Stimulated activated CD4-positive, alpha-beta T cell treated with anti-CD3 and anti-CD28 coated beads, Interleukin-1b, Interleukin-23, amount 100 ng/mL, for 1 hour (primary cell): ENCODE measurements at places on chromosomes 1 and 21.

DNA sequence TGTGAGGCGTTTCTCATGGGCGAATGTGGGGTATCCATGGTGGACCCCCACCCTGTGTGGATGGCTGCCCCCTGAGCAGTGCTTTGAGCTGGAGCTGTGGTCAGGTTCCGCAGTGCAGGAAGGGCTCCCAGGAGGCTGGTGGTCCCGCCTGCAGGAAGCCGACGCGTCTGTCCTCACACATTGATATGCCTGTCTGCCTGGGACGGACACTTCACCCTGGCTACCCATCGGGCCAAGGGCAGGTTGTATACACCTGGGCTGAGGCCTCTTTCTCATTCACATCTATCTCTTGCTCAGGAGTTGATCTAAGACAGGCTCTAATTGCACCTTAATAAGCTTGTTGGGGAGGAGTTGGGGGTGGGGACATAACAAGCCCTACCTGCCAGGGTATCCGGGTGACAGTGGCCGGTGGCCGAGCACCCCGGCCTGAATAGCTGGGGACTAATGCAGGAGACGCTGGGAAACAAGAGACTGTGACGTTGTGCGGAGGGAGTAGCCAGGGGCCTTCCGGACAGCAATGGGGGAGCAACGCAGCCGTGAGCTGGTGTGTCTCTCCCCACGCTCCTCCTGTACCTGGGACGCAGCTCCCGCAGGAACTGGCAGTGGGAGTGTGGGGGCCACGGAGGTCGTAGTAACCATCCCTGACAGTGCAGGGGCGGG is 21.7 kb downstream of the PDXK start:
- no peak for DNase-seq

DNA sequence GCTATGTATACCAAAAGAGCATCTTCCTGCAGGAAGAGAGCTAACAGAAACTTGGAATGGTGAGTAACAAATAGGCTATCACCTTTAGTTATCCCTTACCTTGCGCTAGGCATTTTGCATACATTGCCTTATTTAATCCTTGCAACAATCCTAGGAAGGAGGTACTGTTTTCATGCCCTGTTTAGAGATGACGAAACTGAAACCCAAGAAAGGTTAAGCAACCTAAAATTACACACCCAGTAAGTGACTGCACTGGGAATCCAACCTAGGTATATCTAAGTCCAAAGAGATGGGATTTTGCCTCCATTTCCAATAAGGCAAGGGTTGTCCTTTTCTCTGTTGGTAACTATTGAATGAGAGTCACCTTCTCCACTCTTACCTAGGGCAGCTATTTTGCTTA is 144.5 kb downstream of the TM2D1 start:
- no peak for DNase-seq

- no peak for DNase-seq
These were observed 13.1 kb downstream of the PTPN22 start for GRCh38 chr1:113858418-113858817.

DNA sequence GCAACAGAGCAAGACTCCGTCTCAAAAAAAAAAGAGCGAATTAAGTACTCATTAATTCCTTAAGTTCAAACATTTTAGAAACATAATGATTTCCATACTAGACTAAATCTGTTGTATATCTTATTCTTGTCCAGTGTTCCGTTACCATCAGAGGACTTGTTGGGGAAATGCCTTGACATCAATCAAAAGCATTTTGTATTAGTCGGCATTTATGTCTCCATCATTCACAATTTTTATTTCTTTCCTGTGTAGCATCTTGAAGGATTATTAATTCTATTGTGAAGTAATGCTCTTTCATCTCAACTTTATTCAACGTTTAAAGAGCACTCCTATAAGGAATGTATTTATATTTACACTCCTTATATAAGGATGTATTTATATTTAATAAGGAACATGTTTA is 82.9 kb upstream of the QSOX1 start:
- no peak for DNase-seq

GRCh38 chr21:39094847-39095579 is 88.2 kb downstream of the PSMG1 start:
- DNase-seq: no peak

DNA sequence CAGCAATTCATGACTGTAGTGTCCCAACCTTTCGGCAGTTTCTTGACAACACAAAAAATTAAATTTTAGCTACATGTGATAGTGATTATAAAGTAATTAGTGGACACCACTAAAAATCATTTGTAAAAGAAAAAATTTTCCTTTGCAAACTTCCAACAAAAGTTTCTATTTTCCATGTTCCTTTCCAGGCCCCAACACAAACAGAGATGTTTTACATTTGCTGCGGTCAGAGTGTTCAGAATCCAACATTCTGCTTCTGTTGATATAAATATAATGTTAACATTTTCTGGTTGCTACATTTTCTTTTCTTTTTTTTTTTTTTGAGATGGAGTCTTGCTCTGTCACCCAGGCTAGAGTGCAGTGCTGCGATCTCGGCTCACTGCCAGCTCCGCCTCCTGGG is 54.9 kb upstream of the WLS start:
- no peak for DNase-seq

DNA sequence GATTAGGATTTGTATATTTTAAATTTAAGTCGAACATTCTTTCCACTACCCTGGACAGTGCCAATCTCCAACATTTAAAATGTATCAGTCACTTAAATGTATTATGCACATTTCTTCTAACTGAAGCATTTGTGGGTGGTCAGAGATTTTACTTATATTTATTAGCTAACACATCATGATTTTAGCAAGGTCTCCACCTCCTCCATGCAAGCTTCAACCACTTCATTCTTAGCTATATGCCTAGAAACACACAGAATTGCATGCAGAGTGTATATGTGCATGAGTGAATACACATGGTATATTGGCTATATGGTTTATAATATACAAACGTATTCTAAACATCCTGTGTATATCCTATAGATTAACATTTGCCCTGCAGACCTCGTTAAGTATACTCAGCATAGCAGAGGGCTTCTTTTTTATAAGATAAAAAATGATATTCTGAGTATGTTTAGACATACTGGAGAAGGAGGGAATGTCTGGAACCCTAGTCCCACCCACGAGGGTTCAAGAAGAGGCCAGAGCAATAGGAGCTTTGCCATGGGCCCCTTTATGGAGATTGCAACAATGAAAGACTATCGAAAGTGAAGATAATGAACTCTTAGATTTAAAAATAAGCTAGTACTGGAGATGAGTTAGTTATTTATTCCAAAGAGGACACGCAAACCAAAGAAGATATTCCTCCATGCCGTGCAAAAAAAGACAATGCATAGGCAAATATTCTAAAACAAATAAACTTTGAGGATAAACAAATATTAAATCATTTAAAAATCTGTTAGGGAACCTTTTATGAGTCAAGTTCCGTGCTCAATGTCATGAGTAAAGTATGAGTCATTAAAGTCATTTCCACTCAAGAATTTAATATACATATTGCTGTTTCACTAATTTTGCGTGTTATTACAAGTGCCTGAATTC is 480.4 kb downstream of the SIPA1L2 start:
- no peak for DNase-seq

GRCh38 chr21:42300045-42300583 is 15.1 kb downstream of the TFF3 start:
- no peak for DNase-seq

- DNase-seq: no peak
These were observed 23.2 kb upstream of the PPP1R8 start for GRCh38 chr1:27807385-27807784.

DNA sequence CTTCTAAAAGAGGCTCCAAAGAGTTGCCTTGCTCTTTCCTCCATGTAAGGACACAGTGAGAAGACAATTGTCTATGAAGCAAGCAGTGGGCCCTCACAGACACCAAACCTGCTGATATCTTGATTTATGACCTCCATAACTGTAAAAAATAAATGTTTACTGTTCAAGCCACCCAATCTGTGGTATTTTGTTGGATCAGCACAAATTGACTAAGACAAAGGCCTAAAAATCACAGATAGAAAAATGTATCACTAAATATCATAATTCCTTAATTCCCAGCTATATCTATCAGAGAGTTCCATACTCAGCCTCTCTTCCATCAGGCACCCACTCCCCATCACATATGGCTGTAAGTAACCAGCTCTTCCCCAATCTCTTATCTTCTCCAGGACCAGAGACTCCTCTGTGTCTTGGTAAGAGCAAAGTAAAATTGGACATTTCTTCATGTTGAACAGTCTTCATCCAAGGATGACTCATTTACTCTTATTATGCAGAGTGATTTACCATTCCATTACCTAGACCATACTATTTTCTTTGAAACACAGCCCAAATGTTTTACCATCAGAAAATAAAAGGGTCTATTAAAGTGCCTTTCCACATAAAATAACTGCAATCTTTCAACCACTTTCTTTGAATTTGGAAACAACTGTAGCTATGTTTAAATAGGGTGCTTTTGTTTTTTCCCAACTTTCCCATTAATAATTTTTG is 503.6 kb downstream of the MRPL39 start:
- no peak for DNase-seq

- no peak for DNase-seq
These were observed 43.2 kb downstream of the CNN3 start for GRCh38 chr1:94883691-94884090.

GRCh38 chr1:120178799-120179756 is 2.8 kb upstream of the SEC22B start:
- DNase-seq: no peak

DNA sequence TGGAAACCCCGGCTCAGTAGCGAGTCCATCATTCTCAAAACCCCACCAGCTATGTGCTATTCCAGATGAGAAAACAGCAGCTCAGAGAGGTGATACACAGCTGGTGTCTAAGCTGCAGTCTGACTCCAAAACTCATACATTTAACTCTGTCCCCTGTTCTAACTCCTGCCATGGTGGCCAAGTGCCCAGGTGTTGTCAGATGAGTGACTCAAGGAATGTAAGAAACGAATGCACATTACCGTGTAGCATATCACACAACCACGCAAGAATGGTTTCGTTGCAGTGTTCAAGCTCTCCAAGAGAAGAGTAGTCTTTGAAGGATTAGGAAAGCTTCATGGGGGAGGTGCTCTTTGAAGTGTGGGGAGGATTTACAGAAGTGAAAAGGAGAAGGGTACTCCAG is 4.7 kb upstream of the XKR8 start:
- no peak for DNase-seq
